ENCODE measurements at places on chromosomes 2 and 18.

DNA sequence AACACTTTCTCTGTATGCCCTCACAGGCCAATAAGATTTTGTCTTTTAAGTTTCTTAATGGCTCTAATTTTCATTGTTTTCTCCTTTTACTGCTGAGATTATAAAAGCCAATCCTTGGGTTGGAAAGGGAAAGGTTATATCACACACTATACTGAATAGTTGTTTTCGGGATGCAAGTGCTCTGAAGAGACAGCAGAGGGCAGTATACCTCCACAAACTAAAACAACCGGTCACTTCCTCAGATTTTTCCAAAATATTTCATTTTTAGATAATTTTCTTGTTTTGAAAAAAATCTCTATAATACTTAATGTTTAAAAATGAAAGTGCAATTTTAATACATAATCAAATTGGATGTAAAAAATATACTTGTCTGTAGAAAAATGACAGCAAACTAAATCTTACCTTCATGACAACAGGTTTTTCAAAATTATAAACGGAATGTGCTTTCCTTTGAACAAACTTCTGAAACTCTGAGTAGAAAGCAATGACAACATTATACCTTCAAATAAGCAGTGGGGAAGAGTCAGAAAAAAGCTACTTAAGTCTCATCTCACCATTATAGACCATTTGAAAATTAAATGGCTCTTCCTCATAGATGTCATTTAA lies 82.7 kb downstream of the ORC4 start:
- peak; percentile 10 for DNase-seq

- DNase-seq, result no peak
Measured at GRCh38 chr2:20677301-20678085, 10.5 kb downstream of the GDF7 start.

- DNase-seq, result no peak
Measured at GRCh38 chr2:205115511-205115910, 566.8 kb upstream of the NRP2 start.

DNA sequence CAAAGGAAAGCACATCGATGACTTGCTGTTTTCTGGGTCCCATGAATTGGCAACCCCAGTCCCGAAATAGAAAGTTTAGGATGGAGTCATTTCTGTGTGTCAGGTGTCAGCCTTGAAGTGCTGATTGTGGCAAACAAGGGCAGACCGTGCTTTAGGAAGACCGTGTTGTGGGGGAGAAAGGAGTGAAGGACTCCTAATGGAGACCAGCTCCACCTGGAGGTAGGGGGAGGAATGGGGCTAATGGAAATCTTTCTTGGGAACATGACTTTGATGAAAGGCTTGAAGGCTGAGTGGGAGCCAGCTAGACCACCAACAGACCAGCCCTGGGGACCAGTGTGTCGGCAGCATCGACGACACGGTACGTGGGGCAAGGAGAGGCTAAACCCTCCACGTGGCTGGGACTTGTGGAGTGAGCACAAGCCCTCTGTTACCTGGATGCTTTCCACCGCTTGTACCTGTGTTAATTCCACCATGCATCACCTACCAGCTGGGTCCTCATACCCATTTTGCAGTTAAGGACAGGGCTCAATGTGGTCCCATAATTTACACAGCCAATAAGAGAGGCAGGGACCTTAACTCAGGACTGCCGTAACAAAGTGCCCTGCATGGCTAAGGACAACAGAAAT lies 104.2 kb downstream of the SH3BP4 start:
- peak; percentile 34 for DNase-seq

DNA sequence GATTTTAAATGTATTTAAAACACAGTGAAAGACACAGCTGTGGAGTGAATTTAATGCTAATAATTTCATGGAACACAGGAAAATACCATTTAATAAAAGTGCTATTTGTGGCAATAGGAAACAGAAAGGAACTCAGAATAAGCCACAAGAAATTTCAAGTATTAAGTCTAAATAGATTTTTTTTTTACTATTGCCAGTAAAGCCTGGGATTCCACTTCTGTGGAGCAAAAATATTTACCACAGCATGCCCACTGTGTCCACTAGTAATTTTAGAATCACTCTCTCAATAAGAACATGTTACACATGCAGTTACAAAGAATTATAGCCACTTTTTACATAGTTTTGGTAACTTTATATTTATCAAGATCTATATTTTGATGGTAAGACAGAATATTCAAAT lies 17.2 kb downstream of the KCTD18 start:
- DNase-seq, result no peak

- DNase-seq, result no peak
Measured at GRCh38 chr2:97736608-97737330, 23.4 kb downstream of the ZAP70 start.

DNA sequence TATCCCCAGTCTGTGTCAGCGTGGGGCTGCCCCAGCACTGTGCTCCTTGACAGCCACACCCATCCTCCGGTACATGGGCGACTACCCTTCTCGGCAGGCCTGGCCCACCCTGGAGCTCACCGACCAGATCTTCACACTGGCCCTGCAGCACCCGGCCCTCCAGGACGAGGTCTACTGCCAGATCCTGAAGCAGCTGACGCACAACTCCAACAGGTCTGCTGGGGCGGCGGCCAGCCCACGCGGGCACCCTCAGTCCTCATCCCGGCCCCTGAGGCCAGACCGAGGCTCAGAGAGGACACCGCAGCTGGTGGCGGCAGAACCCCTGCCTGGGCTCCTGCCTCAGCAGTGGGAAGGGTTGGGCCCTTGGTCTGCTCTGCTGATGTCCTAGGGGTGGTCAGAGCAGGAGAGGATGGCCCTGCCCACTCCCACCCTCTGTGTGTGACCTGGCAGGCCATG lies 14.4 kb upstream of the GPR17 start:
- DNase-seq, result no peak

DNA sequence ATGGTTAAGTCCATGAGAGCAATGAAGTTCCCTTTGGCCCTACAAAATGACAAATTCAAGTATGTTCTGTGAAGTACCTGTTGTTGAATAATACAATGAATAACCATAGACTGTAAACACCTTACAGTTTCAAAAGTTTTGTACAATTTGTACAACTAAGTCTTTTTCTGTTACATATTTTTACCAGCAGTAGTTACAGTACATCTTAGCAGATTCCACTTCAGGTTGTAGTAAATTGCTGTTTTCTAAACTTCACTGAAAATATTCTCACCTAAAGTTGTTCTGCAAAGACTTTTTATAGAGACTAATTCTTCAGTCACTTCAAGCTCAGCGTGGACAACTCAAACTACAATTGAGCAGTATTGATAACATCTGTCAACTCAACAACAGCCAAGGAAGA lies 28.7 kb downstream of the LNPK start:
- DNase-seq, result no peak

DNA sequence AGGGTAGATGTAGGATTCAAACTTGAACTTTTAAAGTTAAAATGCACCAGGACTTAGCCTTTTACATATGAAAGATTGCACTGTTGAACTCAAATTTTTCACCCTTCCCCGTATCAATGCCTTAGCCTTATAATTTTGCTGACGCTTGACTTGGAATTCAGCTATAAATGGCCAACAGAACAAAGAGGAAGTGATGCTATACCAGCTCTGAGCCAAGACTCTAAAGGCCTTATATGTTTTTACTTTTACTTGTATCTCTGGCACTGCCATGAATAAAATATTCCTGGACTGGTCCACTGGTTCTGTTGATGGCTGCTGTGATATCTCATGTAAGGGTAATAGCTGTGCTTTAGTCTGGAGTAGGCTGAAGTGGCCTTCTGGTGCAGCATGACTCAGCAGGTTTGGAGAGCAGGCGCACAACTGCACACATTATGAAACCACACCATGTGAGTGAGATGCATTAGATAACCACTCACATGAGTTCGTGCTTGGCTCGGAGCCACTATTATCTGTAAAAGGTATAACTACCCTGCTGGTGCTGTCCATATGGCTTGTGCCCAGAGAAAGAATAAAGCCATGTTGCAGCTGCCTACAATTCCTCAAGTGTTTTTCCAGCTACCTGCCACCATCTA lies 8.4 kb upstream of the IER3IP1 start:
- DNase-seq, result peak; percentile 30

GRCh38 chr2:129458436-129458835 lies 521.0 kb upstream of the RAB6C start:
- DNase-seq, result no peak

DNA sequence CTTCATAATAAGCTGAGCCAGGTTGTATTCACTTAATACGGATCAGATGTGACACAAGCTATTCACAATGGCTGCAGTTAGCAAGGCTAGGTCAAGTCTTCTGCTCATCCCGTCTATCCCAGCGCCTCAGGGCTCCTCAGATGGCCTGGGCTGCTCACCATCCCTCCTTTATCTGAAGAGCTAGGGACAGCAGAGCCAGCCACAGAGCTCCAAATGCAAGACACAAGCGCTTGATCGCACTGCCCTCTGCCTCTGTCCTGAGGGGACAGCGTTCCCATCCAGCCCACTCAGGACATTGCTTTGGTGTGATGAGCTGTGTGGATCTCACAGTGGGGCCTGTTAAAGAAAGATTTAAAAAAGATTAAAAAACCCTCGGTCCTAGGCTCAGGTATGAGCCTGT lies 254.4 kb upstream of the HS6ST1 start:
- no peak for DNase-seq

DNA sequence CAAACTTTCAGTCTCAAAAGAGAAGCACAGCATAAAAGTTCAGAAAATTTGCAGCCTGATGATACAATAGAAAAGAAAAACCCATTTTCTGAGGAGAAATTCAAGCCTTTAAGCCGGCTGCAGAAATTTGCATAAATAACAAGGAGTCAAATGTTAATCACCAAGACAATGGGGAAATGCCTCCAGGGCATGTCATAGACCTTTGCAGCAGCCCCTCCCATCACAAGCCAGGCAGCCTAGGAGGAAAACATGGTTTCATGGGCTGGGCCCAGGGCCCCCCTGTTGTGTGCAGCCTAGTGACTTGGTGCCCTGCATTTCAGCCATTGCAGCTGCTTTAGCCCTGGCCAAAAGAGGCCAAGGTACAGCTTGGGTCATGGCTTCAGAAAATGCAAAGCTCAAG lies 54.1 kb upstream of the CAVIN2 start:
- no peak for DNase-seq

DNA sequence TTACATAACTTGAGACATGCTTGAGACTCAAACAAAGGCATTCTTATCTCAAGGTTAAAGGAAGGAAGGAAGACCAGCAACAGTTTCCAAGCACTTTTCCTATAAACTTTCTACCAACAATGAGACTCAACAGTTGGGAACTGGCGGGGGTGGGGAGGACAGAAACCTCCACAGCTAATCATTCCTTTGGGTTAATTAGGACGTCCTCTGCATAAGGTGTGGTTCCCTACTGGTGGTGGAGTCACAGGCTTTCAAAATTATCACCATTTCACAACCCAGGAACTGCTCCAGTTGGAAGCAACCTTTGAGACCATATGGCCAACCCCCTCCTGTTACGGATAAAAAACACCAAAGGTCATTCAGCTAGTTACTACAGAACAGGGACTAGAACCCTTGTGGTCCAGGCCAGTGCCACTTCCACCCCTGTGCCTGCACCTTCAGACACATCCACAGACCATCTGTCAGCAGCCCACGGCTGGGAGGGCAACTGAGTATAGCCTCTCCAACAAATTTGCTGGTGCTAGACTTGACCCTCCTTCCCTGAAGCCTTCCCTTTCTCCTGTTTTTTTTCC lies 30.1 kb upstream of the ATL2 start:
- DNase-seq, result no peak

DNA sequence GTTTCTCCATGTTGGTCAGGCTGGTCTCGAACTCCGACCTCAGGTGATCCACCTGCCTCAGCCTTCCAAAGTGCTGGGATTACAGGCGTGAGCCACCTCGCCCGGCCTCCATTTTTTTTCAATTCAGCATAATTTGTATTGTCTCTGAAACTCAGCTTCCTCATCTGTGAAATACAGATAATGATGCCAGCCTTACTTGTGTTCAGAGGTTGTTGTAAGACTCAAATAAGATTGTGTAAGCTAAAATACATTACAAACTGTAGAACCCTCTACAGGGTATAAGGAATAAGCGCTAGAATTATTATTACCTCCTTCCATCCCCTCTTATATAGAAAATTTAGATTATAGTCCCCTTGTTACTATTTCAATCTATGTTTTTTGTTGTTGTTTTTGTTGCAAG lies 24.8 kb upstream of the STARD7 start:
- no peak for DNase-seq

DNA sequence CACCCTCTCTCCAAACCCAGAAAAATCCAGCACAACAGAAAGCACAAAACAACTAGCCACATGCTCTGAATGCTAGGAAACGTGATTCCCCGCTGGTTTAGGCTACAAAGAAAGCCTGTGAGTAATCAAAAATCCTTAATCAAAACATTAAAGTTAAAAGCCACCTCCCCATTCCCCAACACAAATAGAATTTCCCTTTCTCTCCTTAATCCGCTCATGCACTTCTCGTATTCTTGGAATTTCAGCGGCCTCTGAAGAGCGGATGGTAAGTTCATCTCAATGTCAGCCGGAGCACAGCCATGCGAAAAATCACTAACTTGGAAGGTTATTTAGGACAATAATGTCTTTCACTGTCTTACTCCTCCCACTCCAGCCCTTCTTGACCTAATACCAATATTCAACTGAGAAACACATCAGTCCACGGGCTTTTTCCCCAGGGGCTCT lies 126.7 kb downstream of the OSBPL1A start:
- peak; percentile 54 for DNase-seq

- no peak for DNase-seq
Measured at GRCh38 chr2:239220981-239221396, 179.8 kb downstream of the HDAC4 start.

Measured in fibroblast of skin of right biceps (primary cell).